LHCN-M2 (cell line): ENCODE measurements at places on chromosomes 3 and 15.

DNA sequence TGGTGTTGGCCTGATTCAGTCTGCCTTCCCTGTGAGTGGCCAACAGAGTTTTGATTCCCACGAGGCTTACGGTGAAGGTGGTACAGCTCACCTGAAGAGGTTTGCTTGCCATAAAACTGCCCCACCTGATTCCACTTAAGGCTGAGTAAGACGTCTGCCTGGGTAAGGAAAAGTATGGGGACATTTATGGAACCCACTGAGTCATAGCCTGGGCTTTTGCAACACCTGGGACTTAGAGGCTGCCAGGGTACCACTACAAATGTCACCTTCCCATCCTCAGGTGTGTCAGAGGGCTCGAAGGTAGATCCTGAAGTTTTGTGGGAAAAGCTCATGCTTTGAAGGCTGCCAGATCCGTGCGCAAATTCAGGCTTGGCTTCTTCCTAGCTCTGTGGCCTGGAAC is 56.9 kb upstream of the SLCO2A1 start:
- DNase-seq, result no peak

DNA sequence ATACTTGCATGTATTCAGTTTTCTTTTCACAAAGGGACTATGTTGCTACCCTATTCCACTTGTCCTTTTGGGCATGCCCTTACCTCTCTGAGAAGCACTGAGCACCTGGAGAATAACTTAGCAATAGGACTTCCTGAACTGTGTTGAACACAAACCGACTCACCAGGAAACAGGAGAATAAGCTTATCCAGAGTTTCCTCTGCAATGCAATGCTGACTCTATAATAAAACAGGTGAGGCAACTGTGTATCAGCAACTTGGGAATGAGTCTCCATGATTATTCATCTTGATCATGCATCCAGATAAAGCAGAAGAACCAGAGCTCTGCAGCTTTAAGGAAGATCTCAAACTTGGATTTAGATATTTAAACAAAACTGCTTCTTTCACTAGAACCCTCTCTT is 806.5 kb downstream of the IGSF11 start:
- DNase-seq, result no peak

DNA sequence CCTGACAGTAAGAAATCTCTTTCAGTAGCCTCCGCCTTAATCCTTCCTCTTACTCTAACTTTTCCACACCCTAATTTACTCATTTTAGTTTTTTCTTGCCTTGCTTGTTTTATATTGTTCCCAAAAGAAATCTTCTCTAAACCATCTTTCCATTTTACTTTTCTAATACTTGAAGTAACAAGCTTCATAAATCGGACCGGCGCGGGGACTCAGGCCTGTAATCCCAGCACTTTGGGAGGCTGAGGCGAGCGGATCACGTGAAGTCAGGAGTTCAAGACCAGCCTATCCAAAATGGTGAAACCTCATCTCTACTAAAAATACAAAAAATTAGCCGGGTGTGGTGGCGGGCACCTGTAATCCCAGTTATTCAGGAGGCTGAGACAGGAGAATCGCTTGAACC is 17.3 kb downstream of the ZNF148 start:
- DNase-seq, result no peak

- DNase-seq, result no peak
These were observed 33.4 kb upstream of the INSYN1 start for GRCh38 chr15:73786538-73786937.

DNA sequence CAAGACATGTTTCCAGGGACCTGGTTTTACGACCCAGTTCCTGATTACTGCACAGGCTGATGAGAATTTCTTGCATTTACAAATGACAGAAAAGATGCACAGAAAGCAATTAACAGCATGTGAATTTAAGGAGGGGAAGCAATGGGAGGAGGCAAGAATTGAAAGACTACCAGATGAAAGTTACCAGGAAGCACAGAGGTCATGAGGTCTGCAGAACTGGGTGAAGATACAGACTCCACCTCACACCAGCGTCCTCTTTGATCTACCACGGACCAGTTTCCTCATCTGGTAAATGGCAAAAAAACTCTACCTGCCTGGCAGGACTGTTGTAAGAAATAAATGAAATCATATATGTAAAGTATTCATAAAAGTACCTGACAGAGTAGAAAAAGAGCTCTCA is 266.0 kb downstream of the MAGI1 start:
- DNase-seq, result no peak

- no peak for DNase-seq
These were observed 359.4 kb downstream of the VPS13C start for GRCh38 chr15:61700803-61701202.

DNA sequence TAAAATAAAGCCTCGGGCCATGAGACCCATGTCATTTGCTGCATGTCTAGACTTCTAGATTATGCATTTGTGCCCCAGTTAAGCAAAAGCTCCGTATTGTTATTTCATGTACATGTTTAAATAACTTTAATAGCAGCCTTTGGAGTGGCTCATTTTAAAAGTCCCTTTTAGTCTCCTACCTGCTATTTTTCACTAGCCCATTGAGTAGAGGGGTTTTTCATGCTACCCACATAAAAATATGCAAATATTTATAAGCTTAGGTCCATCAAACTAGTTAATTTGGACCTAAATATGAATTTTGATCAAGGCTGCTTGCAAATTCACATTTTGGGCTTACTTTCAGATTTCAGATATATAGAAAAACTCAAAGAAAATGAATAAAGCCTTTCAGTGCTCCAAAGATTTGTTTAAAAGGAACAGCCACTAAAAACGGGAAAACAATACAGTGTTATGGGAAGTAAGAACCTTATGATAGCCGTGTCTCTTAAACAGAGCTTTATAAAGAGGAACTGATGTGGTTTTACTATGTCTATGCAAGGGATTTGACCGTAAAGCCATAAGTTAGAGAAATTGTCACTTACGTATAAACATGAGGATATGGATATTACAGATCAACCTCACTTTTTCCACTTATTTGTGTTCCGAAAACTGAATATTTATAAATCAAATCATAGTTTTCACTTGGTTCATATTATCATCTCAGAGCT is 30.0 kb downstream of the FILIP1L start:
- DNase-seq, result no peak

- DNase-seq, result no peak
These were observed 95.4 kb upstream of the CCDC80 start for GRCh38 chr3:112736386-112736785.

DNA sequence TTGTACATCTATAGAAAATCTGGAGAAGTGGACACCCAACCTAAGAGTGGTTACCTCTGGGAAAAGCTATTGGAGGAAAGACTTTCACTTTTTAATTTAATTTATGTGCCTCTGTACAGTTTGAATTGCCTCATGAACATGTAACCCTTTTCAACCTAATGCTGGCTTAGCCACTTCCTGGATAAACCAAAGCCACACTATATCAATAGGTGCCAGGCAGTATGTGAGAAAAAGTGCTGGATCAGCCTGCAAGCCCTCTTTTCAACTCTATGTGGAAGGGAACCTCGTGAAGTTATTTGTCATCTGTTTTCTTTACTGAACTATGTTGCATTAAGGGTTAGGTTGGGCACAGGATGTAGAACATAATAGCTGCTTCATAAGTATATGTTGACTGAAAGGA is 9.3 kb upstream of the TOPAZ1 start:
- no peak for DNase-seq

DNA sequence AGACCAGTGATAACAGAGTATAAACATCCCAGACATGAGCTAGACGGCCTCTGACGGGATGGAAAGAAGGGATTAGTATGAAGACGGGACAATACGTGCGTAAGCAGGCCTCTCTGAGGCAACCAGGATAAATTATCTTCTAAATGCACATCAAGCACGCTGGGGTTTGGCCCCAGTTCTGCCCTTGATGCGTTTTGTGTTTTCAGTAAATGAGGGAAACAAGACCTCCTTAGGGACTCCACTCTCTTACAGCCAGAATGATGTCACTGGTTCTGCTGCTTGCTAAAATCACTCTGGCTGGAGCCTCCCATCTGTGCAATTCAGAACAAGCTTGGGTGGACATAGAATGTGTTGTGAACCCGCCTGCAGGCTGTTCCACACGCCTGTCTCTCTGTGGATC is 156.0 kb upstream of the MCTP2 start:
- no peak for DNase-seq

GRCh38 chr3:45409921-45410320 is 21.5 kb downstream of the LARS2 start:
- no peak for DNase-seq

DNA sequence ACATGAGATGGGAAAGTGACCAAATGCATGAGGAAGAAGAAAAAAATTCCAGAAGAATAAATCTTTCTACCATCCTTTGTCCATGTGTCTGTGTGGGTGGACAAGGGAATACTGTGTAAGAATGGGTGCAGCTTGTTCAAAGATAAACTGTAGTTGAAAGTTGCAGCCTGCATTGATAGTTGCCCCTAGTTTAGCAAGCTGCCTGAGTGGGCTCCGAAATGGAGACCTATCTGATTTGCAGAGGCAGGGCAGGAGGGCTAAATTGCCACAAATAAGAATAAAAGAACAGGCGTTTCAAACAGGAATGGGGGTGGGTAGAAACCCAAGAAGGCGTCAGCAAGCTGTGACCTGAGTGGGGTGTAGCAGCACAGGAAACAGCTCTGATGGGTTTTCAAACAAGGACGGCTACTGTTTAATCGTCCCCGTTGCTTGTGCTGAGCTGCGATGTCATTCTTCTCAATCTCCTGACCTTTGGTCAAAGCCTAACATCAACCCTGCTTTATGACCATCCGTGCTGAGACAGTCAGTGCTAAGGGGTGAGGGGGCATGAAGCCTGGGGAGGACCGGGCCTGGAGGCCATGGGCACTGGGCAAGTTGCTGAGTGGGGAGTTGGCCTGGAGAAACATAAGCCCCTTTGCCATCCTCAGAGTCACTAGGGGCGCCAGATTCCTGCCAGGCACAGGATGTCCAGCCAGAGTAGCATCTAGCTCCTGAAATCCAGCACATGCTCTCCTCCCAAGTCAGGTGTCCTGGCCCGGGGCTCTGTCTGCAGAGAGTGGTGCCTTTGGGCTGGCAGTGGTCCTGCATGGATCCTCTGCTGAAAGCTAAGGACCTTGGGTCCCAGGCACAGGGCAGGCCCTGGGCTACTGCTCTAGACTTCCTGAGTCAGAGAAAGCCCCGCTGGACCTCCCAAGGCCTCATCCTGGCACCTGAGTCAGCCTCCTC is 19.2 kb upstream of the C15orf39 start:
- DNase-seq, result no peak

DNA sequence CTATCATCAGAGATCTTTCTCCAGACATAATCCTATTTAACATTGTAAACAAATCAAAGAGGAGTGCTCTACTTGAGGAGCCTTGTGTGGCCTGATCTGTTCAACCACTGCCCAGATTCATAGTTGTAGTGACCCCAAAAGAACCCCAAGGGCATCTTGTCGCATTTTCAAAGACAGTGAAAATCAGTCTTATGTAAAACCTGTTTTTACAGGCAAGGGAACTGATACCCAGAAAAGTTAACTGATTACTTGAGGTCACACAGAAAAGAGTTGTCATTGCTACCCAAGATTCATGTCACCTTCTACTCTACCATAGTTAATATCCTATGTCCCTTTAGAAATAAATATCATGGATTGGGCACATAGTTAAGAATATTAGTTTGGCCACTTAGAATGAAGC is 40.5 kb upstream of the ARPP21 start:
- DNase-seq, result no peak

GRCh38 chr15:85658816-85659215 is 135.9 kb downstream of the KLHL25 start:
- DNase-seq, result no peak

DNA sequence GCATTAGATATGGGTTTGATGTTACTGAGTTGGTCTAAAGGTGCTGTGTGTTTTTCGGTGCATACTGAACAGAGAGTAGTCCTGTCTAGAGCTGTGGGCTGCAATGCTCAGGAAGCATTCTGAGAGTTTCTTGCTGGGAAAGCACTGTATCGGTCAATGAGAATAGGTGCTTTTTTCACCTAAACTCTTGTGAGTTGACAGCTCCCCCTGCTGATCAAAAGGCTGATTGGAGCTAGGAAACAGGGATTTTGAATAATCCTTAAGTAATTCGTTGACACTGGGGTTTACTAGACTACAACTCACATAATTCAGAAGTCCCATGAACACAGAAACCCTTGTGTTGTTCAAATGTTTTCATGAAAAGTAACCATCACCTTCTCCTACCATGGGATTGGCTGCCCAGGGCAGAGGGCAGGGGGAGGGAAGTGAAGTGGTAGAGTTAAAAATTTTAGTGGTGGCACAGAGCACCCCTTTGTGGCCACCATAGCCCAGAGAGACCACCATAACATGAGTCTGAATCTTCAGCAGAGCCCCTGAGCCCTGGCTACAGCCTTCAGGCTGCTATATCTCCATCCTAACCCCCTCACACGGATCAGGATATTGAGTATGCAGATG is 13.0 kb upstream of the MANF start:
- DNase-seq, result peak; percentile 74

- no peak for DNase-seq
These were observed 122.1 kb upstream of the IQSEC1 start for GRCh38 chr3:13195374-13195773.

GRCh38 chr15:39887832-39888231 is 32.2 kb downstream of the GPR176 start:
- peak; percentile 73 for DNase-seq

GRCh38 chr3:141965471-141965870 is 89.0 kb downstream of the ATP1B3 start:
- no peak for DNase-seq

GRCh38 chr15:31397851-31398661 is 71.4 kb downstream of the KLF13 start:
- DNase-seq, result no peak

DNA sequence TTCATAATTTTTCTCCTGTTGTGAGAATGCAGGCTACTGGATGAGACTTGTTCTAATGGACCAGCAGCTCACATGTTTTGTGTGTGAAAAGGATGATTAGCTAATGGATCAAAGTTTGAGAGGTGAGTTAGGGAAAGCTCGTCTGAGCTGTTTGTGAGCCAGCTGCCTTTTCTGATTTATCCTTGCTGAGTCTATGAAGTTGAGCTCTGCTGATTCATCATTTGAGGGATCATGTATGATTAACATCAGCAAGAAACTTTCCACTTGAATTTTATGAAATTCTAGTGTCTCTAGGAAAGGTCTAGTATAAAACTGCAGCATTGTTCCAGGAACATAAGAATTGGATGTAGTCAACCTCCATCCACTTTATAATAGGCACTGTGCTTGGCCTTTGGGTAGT is 698.7 kb downstream of the NTRK3 start:
- DNase-seq, result peak; percentile 25

DNA sequence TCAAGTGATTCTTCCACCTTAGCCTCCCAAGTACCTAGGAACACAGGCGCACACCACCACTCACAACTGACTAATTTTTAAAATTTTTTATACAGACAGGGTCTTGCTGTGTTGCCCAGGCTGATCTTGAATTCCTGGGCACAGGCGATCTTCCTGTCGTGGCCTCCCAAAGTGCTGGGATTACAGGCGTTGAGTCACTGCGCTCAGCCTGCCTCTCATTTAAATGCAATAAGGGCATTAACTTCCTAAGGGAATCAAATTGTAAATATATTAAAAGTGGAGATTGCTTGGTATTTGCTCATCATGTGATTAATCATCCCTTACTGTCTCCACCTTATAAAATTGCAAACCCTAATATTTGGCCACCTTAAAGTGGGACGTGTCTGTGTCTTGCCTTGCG is 65.2 kb downstream of the PGPEP1L start:
- DNase-seq, result no peak

- no peak for DNase-seq
These were observed 208.9 kb downstream of the ROBO1 start for GRCh38 chr3:79558943-79559342.

- DNase-seq, result no peak
These were observed 73.1 kb downstream of the WDR76 start for GRCh38 chr15:43899928-43900327.
